SK-MEL-5 (cell line): ENCODE measurements at places on chromosomes 7 and 10.

GRCh38 chr7:16399265-16399831 is 22.0 kb downstream of the CRPPA start:
- peak; percentile 38 for DNase-seq

- DNase-seq: no peak
Measured at GRCh38 chr7:3440509-3440908, 139.5 kb downstream of the SDK1 start.

DNA sequence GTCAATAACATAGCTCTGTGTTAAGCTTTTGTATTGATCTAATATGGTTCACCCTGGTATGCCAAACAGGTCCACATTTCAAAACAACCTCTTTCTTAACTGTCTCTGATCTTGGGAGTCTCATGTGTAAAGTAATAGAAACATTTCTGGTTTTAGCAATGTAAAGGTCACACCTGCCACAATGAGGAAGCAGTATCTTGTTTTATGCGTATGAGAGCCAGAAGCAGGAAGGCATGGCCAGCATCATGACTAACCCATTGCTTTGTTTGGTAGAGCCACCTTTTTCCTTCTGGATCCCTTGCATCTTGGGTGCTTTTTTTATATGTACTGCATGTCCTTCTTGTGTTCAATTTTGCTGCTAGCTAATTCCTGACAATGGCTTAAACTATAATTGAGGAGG is 411.3 kb upstream of the SEMA3C start:
- no peak for DNase-seq

GRCh38 chr10:63711361-63711760 is 190.2 kb downstream of the REEP3 start:
- DNase-seq: no peak

DNA sequence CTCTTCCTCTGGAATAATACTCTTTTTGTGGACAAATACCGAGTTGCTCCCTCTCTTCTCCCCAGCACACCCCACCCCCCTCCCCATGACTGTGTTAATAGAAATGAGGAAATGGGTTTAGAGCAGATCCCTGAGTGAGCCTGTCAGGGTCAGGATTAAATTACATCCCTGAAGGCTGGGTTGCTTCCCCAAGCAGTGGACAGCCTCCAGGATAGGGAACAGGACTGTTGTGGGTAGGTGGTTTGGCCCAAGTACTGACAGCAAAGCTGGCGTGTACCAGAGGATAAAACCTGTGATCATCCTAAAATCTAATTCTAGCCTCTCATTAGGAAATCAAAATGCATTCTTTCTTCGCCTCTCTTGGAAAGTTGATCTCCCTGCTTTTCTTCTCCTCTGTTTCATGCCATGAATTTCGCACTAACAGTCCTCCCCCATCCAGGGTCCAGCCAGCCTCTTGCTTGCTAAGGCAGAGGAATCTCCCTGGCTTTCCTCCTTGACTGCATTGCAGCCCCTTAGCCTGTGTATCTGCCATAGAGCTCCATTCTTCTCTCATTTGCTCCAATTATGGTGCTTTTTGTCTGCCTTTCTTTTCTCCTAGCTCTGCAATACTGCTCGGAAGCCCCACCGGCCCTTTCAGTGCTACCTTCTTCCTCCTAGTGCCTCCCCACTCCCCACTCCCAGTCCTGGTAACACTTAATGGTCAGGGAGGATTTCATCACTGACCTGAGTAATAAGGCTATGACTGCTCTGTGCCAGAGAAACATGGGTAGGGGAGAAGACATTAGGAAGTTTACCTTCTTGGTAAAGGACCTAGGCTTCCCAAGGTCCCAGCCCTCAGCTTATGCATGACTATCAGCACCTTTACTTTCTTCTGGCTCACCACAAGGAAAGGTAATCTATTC is 8.4 kb downstream of the LRRC4 start:
- no peak for DNase-seq

DNA sequence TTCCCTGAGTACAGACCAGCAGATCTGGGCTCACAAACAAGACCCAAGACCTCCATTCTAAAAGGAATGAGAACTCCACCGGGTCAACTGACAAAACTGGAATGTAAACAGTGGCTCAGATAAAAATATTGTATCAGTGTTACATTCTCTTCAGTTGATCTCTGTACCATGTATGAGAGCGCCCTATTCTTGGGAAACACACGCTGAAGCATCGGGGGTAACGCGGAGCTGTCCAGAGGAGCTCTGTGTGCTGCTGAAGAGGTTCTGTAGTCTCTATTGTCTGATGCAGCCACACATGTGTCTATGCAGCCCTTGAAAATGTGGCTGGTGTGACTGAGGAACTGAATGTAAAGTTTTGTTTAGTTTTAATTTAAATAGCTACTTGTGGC is 39.7 kb downstream of the HIPK2 start:
- no peak for DNase-seq

GRCh38 chr7:17679458-17679857 is 260.8 kb downstream of the SNX13 start:
- DNase-seq: peak; percentile 38

DNA sequence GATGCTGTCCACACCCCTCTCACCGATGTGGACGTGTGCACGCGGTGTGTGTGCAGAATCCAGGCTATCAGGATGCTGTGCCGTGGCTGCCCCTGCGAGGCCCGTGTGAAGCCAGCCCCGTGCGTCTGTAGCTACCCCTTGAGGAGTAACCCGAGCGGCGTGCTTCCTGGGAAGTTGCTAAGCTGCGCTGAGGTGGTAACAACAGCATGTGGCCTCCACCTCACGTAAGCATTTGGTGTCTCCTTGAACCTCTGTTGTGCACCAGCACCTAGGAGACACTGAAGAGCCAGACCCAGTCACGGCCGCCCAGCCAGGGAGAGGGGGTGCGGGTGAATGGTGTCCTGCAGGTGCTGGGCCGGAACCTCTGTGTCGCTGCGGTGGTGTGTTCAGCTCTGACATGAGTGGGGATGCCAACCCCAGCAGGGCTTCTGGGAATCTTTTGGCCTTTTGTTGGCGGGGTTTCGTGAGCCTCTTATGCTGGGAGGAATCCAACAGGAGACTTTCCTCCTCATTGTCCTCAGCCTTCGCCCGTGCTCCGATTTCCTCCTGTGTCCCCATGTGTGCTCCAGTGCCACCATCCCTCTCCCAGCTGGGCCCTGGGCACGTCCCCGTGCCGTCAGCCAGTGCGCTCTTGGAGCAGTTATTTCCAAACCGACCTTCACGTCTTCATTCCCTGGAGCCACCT is 60.4 kb downstream of the DNAJB6 start:
- no peak for DNase-seq

DNA sequence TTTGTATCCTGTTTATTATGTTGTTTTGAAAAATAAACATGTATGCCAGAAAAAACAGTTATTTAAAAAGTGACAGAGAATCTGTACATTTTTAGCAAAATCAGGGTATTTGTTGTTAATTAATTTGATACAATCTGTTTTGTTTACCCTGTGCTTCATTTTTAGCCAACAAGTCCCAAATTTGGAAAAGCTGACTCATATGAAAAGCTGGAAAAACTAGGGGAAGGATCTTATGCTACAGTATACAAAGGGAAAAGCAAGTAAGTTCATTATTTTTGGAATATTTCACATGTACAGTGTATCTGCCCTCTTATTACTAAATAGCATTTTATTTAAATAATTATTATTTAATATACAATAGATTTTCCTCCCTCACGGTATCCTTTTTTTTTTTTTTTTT is 151.4 kb downstream of the CDK14 start:
- DNase-seq: no peak

DNA sequence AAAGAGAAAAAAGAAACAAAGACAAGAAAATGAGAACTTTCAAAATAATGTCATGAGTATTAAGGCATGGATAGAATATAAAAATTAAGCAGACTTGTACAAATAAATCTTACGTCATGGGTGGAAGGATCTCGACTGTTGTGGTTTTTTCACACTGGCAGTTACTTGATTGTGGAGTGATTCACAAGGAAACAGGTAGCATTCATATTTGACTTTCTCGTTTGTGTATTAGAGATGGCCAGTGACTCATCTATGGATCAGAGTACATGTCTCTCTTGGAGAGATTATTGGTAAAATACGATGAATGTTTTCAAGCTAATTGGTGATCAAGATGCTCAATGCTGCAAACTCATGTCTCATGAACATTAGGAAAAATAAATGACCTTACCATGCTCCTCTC is 564.3 kb downstream of the GATA3 start:
- no peak for DNase-seq

DNA sequence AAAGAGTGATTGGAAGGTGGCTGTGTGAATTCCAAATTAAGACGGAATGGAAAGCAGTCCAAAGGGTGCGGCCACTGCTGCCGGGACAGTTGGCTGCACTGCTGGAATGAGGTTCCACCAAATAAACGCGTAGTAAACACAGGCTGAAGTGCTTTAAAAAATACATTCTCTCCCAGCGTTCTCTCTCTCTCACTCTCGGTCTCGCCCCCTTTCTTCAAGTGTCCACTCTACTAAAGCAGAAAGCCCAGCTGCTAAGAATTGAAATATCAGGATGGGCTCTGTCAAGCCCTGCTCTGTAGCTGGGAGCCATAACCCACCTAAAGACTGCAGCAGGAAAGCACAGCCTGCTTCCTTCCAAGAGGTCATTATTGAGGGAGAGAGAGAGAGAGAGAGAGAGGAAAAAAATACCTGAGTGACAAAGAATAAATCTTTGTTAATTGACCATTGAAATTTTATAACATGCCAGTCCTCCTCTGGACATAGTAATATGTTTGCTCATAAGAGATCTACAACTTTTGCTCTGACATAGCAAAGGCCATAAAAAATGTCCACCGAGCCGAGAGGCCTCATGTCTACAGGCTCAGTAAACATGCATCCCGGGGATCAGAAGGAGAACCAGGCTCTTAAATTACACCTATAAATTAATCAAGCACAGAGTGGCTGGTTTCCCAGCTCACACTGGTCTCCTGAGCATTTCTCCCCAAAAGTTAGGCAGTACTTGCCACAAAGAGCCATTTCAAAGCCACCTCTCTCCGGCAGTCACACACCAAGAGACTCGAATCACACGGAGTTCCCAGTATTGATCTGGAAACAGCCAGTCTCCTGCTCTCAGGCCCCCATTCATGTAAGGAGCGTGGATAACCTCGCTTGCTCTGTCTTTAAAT is 72.8 kb downstream of the FGFR2 start:
- DNase-seq: no peak
